ENCODE measurements at places on chromosomes 12 and 14.

GRCh38 chr12:54641554-54641953 is 6.6 kb downstream of the DCD start:
- no peak for DNase-seq

- DNase-seq = no peak
These were observed 50.3 kb downstream of the ADAMTS20 start for GRCh38 chr12:43501703-43502102.

DNA sequence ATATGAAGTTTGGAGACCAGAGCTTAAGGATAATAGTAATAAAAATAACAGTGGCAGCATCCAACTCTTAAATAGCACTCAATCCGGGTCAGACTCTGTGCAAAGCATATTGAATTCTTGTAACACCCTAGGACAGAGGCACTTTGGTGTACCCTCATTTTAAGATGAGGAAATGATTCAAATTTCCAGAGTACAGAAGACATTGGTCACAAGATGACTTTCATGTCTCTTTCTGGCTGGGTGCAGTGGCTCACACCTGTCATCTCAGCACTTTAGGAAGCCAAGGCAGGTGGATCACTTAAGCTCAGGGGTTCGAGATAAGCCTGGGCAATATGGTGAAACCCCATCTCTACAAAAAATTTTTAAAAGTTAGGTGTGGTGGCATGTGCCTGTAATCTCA is 235.8 kb downstream of the SLC15A4 start:
- DNase-seq = no peak

- no peak for DNase-seq
These were observed 23.0 kb upstream of the JDP2 start for GRCh38 chr14:75404847-75405246.

Measured in stimulated activated naive CD8-positive, alpha-beta T cell treated with anti-CD3 and anti-CD28 coated beads, Interleukin-15, Interleukin-2, amounts not matched to agents 100 U/mL and 50 U/mL, for 24 hours (primary cell).